ENCODE measurements at places on chromosomes 7 and 10.

DNA sequence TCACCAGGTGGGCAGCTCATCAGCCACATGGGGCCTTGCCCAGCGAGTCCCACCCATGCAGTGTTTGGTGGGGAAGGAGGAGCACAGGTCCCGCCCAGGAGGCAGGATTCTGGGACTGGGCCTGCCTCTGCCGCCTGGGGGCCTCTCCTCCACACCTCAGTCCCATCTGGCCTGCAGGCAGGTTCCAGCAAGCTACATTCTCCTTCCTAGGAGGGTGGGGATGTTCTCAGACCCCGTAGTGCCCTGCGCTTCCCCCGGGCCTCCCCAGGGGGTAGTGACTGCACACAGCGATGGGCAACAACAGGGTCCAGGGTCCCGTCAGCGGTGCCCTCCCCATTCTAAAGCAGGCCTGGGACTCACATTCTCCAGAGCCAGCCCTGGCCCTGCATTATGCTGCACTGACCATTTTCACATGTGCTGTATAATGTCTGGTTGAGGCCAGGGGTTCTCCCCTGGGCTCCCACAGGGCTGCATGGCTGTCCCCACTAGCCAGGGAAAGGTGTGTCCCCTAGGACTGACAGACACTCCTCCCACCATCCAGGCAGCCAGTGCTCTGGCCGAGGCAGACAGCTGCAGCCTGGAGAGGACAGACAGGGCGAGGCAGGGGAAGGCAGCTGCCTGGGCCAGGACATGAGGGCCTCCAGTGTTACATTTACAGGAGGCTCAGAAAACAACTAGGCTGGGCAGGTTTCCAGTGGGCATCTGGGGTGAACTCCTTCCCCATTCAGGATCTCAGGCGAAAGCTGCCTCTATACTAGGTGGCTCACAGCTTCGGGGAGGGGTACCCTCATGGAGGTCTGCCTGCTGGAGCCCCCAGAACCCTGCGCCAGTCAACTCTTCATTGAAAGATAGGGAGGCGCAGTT lies 9.3 kb downstream of the RASGEF1A start:
- no peak for DNase-seq

- peak; percentile 58 for DNase-seq
Measured at GRCh38 chr10:62594093-62594520, 210.4 kb upstream of the ADO start.

DNA sequence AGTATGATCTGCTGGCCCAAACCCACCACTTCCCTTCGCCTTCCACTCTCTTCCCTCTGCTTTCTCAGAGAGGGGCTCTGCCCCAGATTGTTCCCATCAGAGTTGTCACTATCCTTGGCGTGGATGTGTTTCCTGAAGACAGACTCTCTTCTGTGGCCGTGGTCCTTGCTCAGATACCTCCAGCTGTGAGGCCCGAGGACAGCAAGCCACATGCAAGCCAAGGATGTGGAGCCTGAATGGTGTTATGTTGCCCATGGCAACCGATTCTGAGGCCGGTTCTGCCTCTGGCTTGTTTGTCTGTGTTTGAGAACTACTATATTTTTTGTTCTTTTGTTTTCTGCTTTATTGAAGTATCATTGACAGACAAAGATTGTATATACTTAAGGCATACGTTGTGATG lies 247.4 kb upstream of the PODXL start:
- DNase-seq: no peak

- DNase-seq: no peak
Measured at GRCh38 chr10:13201132-13201531, 33.0 kb downstream of the UCMA start.

DNA sequence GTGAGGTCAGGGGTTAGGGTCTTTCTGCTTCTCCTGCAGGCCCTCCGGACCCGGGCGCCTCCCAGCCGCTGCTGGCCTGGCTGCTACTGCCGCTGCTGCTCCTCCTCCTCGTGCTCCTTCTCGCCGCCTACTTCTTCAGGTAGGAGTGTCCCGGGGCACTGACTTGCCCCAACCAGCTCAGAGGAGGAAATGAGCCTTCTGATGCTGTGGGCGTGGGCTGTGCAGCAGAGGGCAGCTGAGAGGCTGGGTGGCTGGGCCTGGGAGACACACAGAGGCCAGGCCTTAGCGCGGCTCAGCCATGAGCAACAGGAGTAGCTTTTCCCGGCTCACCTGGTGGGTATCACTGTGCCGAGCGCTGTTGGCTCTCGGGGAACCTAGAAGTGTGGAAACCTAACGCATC lies 78.9 kb downstream of the MKI67 start:
- DNase-seq: peak; percentile 30

DNA sequence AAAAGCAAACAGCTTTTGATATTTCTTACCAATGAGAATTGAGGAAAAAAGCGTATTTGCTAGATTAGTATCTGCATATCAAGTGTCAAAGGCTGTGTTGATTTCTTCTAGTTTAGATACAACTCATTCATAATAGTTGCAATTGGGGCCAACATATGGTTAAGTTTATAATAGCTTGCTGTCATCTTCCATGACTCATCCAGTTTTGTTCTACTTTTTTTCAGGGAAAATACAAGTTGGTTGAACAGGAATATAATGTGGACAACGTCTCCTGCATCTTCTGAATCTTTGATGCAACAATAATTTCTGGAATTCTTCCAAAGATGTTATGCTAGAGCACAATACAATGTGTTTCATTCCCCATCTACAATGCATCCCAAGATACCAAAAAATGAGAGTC lies 182.0 kb downstream of the THSD7A start:
- DNase-seq: no peak

- no peak for DNase-seq
Measured at GRCh38 chr7:91080351-91080750, 183.9 kb upstream of the FZD1 start.

GRCh38 chr7:94030634-94031033 lies 26.5 kb upstream of the BET1 start:
- no peak for DNase-seq

GRCh38 chr10:77940627-77941026 lies 14.1 kb upstream of the DLG5 start:
- no peak for DNase-seq

GRCh38 chr7:41046221-41046761 lies 656.6 kb downstream of the INHBA start:
- no peak for DNase-seq

GRCh38 chr7:112889834-112890438 lies 99.7 kb upstream of the TMEM168 start:
- no peak for DNase-seq

GRCh38 chr7:81031243-81031642 lies 112.4 kb upstream of the SEMA3C start:
- DNase-seq: no peak

DNA sequence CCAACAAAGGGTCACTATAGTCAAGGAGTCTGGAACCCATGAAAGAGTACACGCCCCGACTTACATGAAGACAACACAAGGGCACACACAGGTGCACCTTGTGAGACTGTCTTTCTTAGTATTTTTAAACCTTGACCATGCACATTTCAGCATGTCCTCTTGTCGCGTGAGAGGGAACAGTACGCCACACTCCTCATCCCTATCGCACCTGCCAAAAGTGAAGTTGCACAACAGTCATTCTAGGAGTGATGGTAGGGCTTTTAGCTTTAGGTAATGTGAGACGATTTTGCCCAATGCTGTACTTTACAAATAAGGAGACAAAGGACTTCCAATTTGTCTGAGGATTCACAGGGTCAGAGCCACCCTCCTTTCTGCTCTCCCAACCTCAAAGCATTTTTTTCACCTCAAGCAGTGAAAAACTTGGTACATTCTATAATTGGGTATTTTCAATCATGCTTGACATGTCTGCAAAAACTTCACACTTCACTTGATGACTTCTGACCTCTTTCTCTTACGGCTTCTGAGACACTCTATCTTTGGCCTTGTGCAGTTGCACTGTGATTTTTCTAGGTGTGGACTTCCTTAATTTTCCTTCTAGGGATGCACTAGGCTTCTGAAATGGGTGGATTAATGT lies 173.9 kb upstream of the GRB10 start:
- DNase-seq: no peak

GRCh38 chr10:119268871-119269506 lies 61.6 kb downstream of the GRK5 start:
- no peak for DNase-seq

DNA sequence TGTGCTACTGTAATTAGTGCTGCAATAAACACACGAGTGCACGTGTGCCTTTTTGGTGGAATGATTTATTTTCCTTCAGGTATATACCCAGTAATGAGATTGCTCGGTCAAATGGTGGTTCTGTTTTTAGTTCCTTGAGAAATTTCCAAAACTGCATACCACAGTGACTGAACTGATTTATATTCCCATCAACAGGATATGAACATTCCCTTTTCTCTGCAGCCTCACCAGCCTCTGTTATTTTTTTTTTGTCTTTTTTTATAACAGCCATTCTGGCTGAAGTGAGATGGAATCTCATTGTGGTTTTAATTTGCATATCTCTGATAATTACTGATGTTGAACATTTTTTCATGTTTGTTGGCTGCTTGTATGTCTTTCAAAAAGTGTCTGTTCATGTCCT lies 922.9 kb upstream of the LRRN3 start:
- no peak for DNase-seq

- DNase-seq: peak; percentile 60
Measured at GRCh38 chr10:129417870-129418269, 49.2 kb upstream of the MGMT start.

GRCh38 chr7:30992414-30992813 lies 28.7 kb downstream of the GHRHR start:
- DNase-seq: no peak

GRCh38 chr7:115546790-115547189 lies 483.8 kb downstream of the TFEC start:
- DNase-seq: no peak

- no peak for DNase-seq
Measured at GRCh38 chr10:34113504-34114225, 701.4 kb downstream of the PARD3 start.

GRCh38 chr10:76311752-76312636 lies 880.6 kb downstream of the LRMDA start:
- peak; percentile 46 for DNase-seq

- DNase-seq: no peak
Measured at GRCh38 chr10:119613741-119614140, 17.0 kb upstream of the TIAL1 start.

GRCh38 chr7:42672339-42672999 lies 239.4 kb downstream of the C7orf25 start:
- DNase-seq: no peak

DNA sequence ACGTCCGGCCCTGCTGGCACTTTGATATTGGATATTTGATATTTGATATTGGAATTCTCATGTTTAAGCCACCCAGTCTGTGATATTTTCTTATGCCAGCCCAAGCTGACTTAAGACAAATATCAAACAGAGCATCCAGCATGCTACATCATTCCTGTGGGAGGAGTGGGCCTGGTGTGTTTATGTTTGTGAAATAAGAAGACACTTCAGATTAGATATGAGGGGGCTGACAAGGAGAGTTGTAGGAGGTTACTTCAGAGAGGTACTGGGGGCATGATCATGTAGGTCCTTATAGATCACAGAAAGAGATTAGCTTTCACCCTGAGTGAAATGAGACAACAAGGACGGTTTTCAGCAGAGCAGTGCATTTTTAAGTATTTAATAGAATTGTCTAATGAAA lies 382.9 kb downstream of the SEMA3D start:
- DNase-seq: no peak

GRCh38 chr7:84950836-84951235 lies 236.0 kb downstream of the SEMA3D start:
- no peak for DNase-seq
